ENCODE measurements at places on chromosomes 16 and 17.
A peak's percentile ranks its signal among the peaks of the same experiment; 100 is the strongest.

DNA sequence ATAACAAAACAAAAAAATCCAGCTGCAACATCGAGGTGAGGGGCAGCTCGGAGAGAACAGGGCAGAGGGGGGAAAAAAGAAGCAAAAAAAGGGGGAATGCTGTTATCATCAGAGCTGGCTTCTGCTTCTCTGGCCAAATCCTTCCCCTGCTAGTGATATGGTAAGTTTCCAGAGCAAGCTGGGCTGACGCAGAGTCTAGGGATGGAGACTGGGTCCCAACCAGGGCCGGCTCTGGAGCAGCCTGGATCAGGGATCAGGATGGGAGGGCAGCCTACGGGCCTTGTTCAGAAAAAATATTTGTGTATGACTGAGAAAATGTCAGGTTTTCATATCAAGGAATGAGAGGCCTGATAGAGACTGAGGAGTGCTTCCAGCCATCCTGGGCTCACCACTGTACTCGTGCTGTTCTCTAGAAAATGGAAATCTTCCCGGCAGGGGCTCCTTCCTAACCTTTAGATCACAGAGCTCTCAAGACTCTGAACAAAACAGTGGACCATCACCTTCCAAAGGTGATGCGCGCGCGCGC, 726 bp upstream of the C1QTNF1 start:
- no peak for DNase-seq

DNA sequence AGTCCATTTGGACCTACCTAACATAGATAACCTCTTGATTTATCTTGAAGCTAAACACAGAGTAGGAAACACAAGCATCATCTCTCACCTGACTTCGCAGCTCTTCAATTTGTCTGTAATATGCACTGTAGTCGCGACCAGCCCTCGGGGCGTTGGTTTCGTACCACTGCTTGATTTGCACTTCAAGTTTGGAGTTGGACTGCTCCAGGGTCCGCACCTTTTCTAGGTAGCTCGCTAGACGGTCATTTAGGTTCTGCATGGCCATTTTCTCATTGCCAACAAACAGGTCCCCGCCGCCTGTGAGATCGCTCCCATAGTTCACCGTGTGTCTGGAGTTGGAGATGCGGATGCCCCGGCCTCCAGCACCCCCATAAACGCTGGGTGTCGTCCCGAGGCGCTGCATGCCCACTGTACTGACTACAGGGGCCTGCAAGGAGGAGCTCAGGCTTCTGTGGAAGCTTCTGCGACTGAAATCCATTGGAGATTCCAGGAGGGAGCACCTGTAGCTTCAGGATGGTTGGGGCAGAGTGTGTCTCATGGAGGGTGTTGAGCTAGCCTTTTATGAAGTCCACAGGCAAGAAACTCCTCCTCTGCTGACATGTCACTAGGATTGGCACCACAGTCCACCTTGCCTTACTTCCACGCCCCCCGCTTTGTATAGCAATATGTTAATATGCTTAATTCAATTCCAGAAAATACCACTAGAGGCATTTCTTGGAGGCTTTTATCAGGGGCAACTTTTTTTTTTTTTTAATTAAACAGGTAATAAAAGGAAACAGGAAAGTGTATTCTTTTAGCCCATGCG, at the start of gene KRT20:
TSS of gene KRT20 (minus strand) at position 535 of the 805 bp plus-strand sequence. CDS start at position 478, 57 bp downstream.
- no peak for DNase-seq

DNA sequence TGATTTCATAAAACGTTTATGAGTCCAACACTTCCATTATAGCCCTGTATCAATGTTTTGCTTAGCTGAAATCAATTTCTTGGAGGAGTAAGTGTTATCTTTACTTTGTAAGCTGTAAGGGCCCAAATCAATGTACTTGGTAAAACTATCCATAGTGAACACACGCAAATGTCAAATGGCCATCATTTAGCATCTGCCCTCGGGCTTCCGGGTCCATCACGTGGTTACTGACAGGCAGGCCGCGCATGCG, 687 bp upstream of the NARF start:
- no peak for DNase-seq

DNA sequence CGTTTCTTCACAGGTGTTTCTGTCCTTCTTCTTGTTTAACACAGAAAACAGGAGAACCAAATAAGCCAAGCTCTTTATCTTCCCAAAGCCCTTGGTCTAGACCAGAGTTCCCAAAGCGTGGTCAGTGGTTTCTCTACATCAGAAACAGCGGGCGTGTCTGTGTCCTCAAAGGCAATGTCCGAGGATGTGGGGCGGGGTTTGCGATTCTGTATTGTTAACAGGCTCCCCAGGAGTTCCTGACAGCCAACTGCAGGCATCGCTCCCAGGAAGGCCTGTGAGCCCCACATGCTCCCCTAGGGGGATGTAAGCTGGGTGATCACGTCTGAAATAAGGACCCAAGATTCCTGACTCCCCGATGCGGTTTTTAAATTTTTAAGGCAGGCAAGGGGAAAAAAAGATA, 28.4 kb upstream of the SLC25A19 start:
- no peak for DNase-seq

- peak; percentile 84 for DNase-seq
Observed at GRCh38 chr17:82019690-82020571, 2.7 kb downstream of the CENPX start.

- peak; percentile 12 for DNase-seq
Observed at GRCh38 chr16:85309656-85310587, 197.7 kb upstream of the CIBAR2 start.
